ENCODE measurements at places on chromosomes 11 and 22.

DNA sequence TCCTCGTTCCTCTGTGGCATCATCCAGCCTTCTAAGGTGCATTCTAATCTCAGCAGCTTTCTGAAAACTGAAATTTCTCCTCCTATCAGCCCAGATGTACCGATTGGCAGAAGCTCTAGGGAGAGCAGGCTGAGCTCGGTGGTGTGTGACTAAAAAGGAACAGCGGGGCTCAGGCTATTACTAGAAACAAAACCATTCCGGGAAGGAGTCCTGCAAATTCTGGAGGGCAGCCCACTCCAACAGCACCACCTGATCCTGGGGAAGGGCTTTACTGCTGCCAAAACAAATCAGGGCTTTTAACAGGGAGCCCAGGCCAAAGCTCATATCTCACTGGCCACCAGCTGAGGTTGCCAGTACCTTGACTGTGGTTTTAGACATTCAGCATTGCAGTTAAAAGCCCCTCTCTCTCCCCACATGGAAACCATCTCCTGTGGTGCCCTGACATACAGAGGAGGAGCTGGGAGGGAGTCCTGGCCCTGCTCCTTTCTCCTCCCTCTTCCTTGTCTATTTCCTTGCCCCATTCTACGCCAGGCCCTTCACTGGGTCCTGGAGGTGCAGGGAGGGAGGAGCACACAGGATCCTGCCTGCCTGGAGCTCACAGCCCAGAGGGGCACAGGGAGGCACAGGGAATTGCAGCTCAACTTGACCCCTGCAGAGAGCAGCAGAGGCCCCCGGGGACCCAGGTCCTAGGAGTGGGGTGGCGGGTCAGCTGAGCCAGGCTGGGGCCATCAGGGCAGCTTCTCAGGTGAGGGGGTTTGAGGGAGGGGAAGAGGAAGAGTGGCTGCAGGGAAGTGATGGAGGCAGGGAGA, 889 bp downstream of the PLAAT4 start:
- peak; percentile 71 for DNase-seq

DNA sequence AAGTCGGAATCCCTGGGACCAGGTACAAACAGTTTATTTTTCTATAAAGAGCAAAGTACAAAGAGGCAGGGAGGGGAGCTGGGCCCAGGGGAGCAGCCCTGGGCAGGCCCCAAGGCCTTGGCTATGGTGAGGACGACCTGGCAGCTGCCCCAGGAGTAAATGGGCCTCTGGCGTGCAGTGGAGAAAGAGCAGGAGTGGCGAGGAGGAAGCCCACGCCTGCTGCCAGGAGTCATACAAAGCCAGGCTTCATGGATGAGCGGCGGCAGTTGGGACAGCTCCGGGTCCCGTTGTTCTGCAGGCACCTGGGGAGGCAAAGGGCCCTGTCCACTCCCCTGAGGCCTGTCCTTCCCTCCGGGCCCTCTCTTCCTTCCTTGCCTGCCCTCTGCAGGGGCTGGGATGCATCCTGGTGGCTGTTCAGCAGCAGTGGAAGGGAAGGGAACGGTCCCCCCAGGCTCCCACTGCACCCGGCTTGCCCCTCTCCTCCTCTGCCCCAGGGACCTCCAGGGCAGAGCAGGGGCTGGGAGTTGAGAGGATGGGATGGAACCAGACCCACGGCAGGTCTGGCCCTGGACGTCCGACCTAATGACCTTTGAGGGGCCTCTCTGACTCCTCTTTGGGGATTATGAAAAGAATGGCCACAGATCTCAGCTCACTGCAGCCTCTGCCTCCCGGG, 11.1 kb downstream of the RAPSN start:
- DNase-seq, result peak; percentile 81

DNA sequence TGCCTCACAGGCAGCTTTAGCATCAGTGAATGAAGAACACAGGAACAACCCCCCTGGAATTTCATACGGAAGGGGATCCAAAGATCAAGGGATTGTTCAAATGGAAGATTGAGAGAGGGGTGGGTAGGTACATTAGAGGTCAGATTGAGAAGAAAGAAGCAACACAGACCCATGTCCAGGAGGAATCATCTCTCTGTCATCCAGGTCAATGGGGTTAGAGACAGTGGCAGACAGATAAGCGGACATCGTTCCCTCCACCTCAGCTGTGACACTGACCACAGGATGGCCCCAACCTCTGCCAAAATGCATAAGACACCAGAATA, 1.9 kb upstream of the NPAS4 start:
- DNase-seq, result no peak

DNA sequence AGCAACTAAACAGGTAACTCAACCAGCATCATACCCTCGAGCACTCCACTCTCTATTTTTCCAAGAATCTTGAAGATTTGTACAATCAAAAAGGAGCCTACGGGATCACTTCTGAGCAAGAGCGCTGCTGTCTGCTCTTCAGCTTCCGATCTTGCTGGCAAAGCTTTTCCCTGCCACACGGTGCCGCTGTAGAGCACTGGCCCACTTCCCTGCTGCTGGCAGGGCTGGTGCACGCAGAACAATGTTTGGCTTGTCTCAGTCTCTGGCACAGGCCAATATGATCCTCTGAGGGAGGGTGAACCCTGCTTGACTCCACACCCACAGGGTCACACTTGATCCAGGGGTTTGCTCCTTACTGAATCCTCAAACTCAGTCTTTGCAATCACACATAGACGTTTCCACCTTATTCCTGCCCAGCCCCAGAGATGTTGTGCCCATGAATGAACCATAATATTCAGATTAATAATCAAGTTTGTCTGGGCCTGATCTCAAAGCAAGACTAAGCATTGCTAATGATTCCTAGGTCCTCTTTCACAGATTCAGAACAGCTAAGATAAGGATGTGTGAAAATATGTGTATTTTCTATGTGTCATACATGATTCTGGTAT, 536.6 kb downstream of the SOX6 start:
- DNase-seq, result peak; percentile 85

- no peak for DNase-seq
These were observed 693.4 kb upstream of the CCDC90B start for GRCh38 chr11:83979593-83979992.

GRCh38 chr11:3134651-3135480, 30.2 kb downstream of the OSBPL5 start:
- DNase-seq, result peak; percentile 67

- DNase-seq, result no peak
These were observed 49.3 kb upstream of the THY1 start for GRCh38 chr11:119472186-119472855.

DNA sequence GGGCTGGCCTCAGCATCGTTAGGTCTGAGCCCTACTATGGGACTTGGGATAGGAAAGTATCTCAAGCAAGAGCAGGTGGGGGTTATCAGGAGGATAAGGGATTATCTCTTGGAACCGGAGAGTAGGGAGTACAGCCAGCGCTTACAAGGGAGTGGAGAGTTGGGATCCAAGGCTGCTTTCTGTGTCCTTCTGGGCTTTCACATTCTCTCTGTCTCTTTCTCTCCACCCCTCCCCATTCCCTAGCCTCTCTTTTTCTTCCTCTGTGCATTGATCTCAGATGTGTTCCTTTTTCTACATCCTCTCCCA, 170.2 kb downstream of the BUD13 start:
- no peak for DNase-seq

DNA sequence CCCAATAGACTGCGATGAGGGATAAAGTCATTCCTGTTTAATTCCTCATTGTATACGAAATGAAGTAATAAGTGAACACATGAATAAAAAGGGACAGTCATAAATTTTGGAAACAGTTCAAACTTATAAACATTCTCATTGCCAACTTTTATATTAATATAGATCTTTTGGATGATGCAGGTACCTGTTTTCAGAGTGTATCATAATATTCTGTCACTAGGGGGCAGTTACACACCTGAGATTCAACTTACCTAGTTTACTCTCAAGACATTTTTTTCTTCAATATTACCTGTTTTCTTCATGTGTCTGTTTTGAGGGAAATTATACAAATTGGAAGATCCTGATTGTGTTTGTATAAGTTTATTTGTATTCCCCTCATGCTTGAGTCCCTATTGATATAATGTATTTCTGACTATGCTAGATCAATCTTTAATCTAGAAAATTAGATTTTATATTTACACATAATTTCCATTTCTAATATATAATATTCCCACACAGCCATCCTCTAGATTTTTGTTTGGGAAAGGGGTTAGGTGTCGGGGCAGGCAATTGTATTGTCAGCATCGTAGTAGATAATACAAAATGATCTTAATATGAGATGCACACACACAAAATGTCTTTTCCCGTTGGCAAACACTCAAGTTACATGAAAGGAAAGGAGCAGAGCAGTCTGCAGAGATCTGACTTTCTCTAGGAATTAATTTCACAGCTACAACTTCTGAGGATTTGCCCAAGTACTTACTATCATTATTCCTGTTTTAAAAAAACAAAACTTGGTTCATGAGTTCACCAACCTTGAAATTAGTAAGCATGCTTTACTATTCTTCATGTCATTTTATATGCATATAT, 18.4 kb downstream of the FDX1 start:
- DNase-seq, result no peak

DNA sequence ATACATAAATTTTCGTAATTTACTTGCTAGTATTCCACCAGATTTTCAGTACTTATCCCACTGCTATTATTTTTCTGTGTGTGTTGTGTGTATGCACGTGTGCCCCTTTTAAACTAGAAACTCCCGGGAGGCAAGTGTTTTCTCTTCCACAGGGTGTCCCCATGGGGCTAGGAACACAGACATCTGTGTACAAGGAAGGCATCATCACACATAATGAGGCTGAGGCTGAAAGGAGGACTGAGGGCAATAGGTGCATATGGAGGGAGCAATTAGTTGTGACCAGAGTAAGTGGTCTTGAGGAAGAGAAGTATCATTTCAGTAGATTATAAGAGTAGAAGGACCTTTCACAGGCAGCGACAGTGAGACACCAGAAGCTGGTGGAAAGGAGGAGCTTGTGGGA, 2.1 kb upstream of the DPAGT1 start:
- no peak for DNase-seq

DNA sequence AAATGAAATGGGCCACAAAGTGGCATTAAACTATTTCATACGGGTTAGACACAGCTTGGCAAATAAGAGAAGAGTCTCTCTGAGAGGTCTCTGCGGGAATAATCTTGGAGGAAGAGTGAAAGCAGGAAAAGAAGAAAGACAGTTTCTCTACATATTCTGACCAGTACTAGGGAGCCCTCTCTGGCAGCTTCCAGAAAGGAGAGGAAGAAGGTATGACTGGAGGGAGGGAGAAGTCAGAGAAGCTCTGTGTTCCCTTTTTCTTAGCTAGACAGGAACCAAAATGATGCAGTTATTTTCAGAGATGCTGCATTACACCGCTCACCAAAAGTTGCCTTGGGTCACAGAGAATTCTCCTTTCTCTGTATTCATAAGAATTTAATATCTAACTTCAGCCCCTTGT, 382.1 kb downstream of the KCNA4 start:
- no peak for DNase-seq

DNA sequence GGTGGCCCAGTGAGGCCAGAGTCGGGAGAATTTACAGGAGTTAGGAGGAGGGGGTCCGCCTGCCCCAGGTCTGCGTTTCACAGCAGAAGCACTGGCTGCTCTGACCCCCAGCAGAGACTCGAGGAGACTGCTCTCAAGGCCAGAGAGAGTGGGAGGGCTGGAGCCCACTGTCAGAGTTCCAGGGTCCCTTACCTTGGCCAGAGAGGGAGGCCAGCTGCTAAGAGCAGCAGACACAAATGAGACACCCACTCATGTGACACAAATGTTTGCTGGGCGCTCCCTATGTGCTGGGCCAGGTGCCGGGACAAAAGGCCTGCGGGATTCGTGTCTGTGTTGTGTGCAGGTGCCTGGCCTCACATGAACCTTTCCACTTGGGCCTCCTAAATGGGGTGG, 2.8 kb upstream of the TNFRSF13C start:
- DNase-seq, result no peak

DNA sequence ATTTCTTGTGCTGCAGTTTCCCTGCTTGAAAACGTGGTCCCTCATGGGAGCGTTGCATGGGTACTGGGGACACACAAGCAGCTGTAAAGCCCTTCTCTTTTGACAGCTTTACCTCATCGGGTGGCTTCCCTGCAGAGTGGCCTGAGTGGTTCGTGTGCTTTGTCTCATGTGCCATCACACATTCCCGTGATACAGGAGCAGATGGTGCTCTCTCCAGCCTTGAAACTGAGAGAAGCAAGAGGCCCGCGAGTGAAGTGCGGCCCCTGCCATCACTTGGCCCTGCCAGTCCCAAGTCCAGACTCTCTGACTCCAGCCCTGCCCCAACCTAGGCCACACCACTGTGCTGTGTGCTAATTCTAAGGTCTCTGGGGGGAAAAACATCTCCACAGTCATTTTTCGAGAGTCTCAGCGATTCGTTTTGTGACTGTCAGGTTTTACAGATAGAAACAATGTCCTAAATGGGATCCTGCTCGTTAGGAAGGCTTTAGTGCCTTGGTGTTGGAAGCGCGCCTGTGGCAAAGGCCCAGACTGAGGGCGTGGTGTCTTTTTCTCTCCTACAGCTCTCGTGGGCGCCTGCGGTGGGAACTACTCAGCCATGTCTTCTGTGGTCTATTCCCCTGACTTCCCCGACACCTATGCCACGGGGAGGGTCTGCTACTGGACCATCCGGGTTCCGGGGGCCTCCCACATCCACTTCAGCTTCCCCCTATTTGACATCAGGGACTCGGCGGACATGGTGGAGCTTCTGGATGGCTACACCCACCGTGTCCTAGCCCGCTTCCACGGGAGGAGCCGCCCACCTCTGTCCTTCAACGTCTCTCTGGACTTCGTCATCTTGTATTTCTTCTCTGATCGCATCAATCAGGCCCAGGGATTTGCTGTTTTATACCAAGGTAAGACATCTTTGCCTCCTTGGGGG, 64.2 kb downstream of the KREMEN1 start:
- no peak for DNase-seq

- no peak for DNase-seq
These were observed 71.4 kb upstream of the GRK3 start for GRCh38 chr22:25492841-25493734.

DNA sequence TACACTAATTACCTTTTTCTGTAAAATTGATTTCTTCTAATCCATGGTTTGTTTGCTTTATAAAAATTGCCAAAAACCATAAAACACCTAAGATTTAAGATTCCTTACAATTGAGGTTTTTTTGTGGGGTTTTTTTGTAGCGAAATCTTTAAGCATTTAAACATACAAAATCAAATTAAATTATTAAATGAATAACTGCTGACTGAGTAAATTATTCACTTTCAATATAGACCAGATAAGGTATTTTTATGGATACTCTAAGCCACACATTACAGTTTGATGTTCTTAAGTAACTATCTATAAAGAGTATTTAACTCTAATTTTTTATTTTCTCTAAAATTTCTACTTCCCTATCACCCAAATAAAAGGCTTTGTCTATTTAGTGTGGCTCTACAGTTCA, 55.5 kb downstream of the PIK3C2A start:
- DNase-seq, result no peak

GRCh38 chr11:77406396-77406795, 67.5 kb downstream of the PAK1 start:
- DNase-seq, result no peak

GRCh38 chr11:120197977-120198376, 12.9 kb upstream of the OAF start:
- DNase-seq, result no peak

- DNase-seq, result no peak
These were observed 23.3 kb upstream of the PLEKHB1 start for GRCh38 chr11:73622926-73623593.

GRCh38 chr11:119772641-119773415, 43.8 kb upstream of the NECTIN1 start:
- no peak for DNase-seq

- DNase-seq, result no peak
These were observed at the start of gene INSC for GRCh38 chr11:15114501-15115475. Gene INSC, plus strand, starts transcription at chr11:15114923. Its CDS starts 34,252 bp downstream, at chr11:15149175.

GRCh38 chr11:131192628-131193027, 177.8 kb upstream of the NTM start:
- no peak for DNase-seq

All from left ventricle myocardium superior (tissue), 1 donor.